ENCODE measurements at places on chromosomes 6 and 20. TPM values are rescaled to one million over a fixed set of nuclear protein-coding genes. Genes with fewer than 3 reads are reported as not detected.

The NECAB3 gene
- 57.1 TPM for total RNA-seq

The OPRL1 gene
- total RNA-seq = 0.33 TPM

The SS18L1 gene
- total RNA-seq = 21.3 TPM

The FAM217A gene
- total RNA-seq = not detected

The ZNF831 gene
- not detected for total RNA-seq

DNA sequence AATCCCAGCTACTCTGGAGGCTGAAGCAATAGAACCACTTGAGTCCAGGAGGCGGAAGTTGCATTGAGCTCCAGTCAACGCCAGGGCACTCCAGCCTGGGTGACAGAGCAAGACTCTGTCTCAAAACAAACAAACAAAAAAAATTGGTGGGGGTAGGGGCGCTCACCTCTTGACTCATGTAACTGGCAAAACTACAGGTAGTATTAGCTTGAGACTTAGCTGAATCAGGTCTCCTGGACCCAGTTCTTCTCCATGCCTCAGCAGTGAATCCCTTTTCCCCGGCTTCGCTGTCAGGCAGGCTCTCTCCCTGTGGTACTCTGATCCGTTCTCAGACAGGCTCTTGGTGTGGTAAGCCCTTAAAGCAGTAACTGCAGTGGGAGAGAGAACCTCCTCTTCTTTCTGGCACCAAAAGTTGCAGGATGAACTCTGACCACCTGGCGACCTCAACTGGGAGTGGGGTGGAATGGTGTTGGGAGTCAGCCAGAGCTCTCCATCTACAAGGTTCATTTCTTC lies 12.9 kb downstream of the SLC9A8 start:
- H3K36me3 ChIP-seq = peaks cover 42% of the 10 kb centered on the region
- H3K27me3 ChIP-seq = no peaks in the 10 kb centered on the region
- H3K4me1 ChIP-seq = no peaks in the 10 kb centered on the region
- DNase-seq = no peak
- no peak overlapping the region for H3K4me3 ChIP-seq

- no peaks in the 10 kb centered on the region for H3K36me3 ChIP-seq
- DNase-seq = no peak
- no peaks in the 10 kb centered on the region for H3K27me3 ChIP-seq
- no peak overlapping the region for H3K27ac ChIP-seq
- no peak overlapping the region for H3K4me3 ChIP-seq
These were observed 257.7 kb downstream of the FARS2 start for GRCh38 chr6:5518936-5519491.

The NINL gene
- 0.04 TPM for total RNA-seq

DNA sequence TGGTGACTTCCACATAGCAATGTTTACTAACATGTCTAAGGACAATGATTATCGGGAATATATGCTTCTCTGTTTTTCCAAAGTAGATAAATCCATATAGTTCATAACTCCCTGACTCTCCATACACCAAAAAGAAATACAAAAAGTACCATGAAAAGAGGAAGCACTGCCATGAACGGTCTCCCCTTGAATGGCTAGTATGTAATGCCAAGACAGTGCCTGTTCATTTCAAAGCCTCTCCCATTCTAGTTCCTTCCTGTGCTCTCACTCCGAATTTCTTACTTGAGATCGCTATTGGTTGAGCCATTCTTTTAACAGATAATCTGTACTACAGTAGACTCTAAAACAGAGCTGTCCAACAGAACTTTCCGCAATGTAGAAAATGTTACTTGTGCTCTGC lies 54.8 kb upstream of the EDN1 start:
- H3K4me1 ChIP-seq = no peaks in the 10 kb centered on the region
- no peak overlapping the region for H3K4me3 ChIP-seq
- DNase-seq = no peak
- H3K27me3 ChIP-seq = no peaks in the 10 kb centered on the region
- H3K36me3 ChIP-seq = no peaks in the 10 kb centered on the region

Data from K562 (cell line).